Endothelial cell (in vitro differentiated cells): ENCODE measurements at places on chromosomes 11 and 22.

- H3K4me1 ChIP-seq, result peaks cover 3% of the 10 kb centered on the region
- H3K27me3 ChIP-seq, result peaks cover 17% of the 10 kb centered on the region
- H3K36me3 ChIP-seq, result no peaks in the 10 kb centered on the region
- no peak overlapping the region for H3K4me3 ChIP-seq
- H3K27ac ChIP-seq, result no peak overlapping the region
These were observed 3.3 kb downstream of the IL17REL start for GRCh38 chr22:50009251-50009650.

- H3K27ac ChIP-seq, result no peak overlapping the region
- no peaks in the 10 kb centered on the region for H3K36me3 ChIP-seq
- no peak for DNase-seq
- no peaks in the 10 kb centered on the region for H3K4me1 ChIP-seq
These were observed 920.1 kb downstream of the BRD1 start for GRCh38 chr22:48907591-48907990.

DNA sequence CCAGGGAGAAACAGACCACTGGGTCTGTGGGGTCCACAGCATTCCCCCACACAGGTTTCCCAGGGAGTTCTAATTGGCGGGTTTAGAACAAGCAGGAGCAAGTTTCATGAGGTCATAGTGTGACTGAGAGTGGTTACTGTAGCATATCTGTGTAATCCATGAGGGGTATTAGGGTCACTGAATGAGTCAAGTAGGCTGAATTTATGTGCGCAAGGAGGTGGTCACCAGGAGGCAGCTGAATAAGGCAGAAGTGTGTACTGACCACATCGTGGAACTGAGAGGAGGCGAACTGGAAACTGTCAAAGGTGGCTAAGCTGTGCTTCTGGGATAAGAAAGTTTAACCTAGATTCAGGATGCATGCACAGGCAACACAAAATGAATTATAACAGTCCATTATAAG lies 876.0 kb downstream of the METTL15 start:
- H3K4me1 ChIP-seq, result peaks cover 7% of the 10 kb centered on the region
- DNase-seq, result no peak
- H3K27ac ChIP-seq, result no peak overlapping the region
- no peak overlapping the region for H3K4me3 ChIP-seq
- no peaks in the 10 kb centered on the region for H3K27me3 ChIP-seq

- peaks cover 19% of the 10 kb centered on the region for H3K4me1 ChIP-seq
- H3K27ac ChIP-seq, result no peak overlapping the region
- H3K27me3 ChIP-seq, result peaks cover 34% of the 10 kb centered on the region
- H3K36me3 ChIP-seq, result peaks cover 15% of the 10 kb centered on the region
- DNase-seq, result peak; percentile 80
- no peak overlapping the region for H3K4me3 ChIP-seq
These were observed 5.9 kb downstream of the PHOX2A start for GRCh38 chr11:72238040-72238450.

GRCh38 chr22:50696799-50697561 lies 24.4 kb downstream of the SHANK3 start:
- peak overlapping the region; percentile 69 for H3K4me3 ChIP-seq
- peaks cover 61% of the 10 kb centered on the region for H3K4me1 ChIP-seq
- H3K36me3 ChIP-seq, result peaks cover 77% of the 10 kb centered on the region
- no peak for DNase-seq
- H3K27me3 ChIP-seq, result peaks cover 58% of the 10 kb centered on the region

GRCh38 chr22:39214383-39215069 lies 30.3 kb downstream of the PDGFB start:
- H3K4me3 ChIP-seq, result no peak overlapping the region
- peak overlapping the region; percentile 76 for H3K27ac ChIP-seq
- peaks cover 16% of the 10 kb centered on the region for H3K4me1 ChIP-seq

GRCh38 chr22:19291580-19292457 lies at the start of gene CLTCL1:
TSS of gene CLTCL1 (minus strand) at chr22:19291719. CDS start at chr22:19291641, 78 bp downstream.
- no peak within 1 kb of the TSS for H3K27ac ChIP-seq
- no peaks in the 10 kb centered on the region for H3K36me3 ChIP-seq
- peak within 1 kb of the TSS; percentile 94 for H3K4me3 ChIP-seq
- H3K27me3 ChIP-seq, result peaks cover 6% of the 10 kb centered on the region

DNA sequence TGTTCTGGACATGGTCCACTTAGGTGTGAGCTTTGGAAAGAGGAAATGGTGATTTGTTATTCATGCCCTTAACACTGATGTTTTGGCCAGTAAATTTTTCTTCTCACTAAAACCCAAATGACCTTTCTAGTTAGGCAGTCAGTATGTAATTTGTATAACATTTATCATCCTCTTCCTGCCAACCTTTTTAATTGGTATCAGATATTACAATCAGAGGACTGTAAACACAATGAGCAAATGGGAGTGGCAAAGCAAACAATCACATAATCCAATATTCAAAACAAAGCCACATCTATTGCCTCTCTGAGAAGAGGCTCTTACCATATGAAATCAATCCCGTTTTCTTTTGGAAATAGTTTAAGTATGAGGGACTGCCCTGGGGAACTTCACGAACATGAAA lies 49.1 kb downstream of the BBOX1 start:
- peaks cover 6% of the 10 kb centered on the region for H3K36me3 ChIP-seq
- H3K27ac ChIP-seq, result no peak overlapping the region
- DNase-seq, result no peak

- no peaks in the 10 kb centered on the region for H3K4me1 ChIP-seq
- DNase-seq, result no peak
- H3K27ac ChIP-seq, result no peak overlapping the region
- no peak overlapping the region for H3K4me3 ChIP-seq
These were observed 2.9 kb downstream of the PANX2 start for GRCh38 chr22:50173311-50173982.

DNA sequence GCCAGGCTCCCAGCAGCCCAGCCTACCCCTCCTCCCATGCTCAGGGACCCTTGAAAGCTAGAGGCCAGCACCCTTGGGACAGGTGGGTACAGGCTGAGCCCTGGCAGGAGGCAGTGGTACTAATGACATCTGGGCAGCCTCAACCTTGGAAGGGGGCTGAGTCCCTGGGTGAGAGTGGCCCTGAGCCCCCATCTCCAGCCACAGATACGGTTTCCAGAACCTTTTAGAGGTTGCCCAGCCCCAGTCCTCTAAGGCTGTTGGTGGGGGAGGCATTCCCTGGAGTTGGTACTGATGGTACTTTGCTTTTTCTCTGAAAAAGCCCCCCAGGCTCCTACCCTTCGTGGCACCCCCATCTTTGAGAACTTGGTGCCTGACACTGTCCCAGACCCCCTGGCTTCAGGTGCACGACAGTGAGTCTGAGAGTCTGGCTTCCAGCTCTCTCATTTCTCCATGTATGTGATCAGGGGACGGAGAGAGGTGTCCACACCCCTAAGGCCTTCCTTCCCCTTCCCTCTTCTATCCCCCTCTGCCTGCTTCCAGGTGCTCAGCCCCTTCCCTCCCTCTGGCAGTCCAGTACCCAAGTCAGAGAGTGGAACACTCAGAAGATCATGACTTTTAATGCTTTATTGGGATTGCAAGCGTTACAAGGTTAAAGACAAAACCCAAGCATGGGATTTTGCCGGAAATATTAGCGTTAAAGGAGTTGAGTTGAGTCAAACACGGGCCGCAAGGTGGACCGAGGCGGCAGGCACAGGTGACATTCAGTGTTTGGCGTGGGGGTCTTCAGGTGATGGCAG lies 10.5 kb downstream of the IGF2 start:
- no peaks in the 10 kb centered on the region for H3K4me1 ChIP-seq
- peaks cover 16% of the 10 kb centered on the region for H3K27me3 ChIP-seq
- H3K36me3 ChIP-seq, result peaks cover 5% of the 10 kb centered on the region
- no peak overlapping the region for H3K4me3 ChIP-seq
- peak overlapping the region; percentile 14 for H3K27ac ChIP-seq

GRCh38 chr22:36925388-36926290 lies 12.2 kb downstream of the CSF2RB start:
- peak overlapping the region; percentile 53 for H3K4me3 ChIP-seq
- H3K27ac ChIP-seq, result no peak overlapping the region
- peaks cover 13% of the 10 kb centered on the region for H3K27me3 ChIP-seq
- peaks cover 8% of the 10 kb centered on the region for H3K4me1 ChIP-seq

GRCh38 chr11:87143641-87144040 lies 105.9 kb downstream of the TMEM135 start:
- H3K27me3 ChIP-seq, result no peaks in the 10 kb centered on the region
- H3K4me1 ChIP-seq, result peaks cover 22% of the 10 kb centered on the region
- H3K4me3 ChIP-seq, result no peak overlapping the region
- DNase-seq, result no peak
- H3K27ac ChIP-seq, result no peak overlapping the region
- peaks cover 9% of the 10 kb centered on the region for H3K36me3 ChIP-seq

GRCh38 chr11:57529012-57529411 lies 1.5 kb downstream of the TIMM10 start:
- peaks cover 7% of the 10 kb centered on the region for H3K36me3 ChIP-seq
- peaks cover 5% of the 10 kb centered on the region for H3K27me3 ChIP-seq
- DNase-seq, result no peak
- H3K4me1 ChIP-seq, result peaks cover 16% of the 10 kb centered on the region
- no peak overlapping the region for H3K27ac ChIP-seq

DNA sequence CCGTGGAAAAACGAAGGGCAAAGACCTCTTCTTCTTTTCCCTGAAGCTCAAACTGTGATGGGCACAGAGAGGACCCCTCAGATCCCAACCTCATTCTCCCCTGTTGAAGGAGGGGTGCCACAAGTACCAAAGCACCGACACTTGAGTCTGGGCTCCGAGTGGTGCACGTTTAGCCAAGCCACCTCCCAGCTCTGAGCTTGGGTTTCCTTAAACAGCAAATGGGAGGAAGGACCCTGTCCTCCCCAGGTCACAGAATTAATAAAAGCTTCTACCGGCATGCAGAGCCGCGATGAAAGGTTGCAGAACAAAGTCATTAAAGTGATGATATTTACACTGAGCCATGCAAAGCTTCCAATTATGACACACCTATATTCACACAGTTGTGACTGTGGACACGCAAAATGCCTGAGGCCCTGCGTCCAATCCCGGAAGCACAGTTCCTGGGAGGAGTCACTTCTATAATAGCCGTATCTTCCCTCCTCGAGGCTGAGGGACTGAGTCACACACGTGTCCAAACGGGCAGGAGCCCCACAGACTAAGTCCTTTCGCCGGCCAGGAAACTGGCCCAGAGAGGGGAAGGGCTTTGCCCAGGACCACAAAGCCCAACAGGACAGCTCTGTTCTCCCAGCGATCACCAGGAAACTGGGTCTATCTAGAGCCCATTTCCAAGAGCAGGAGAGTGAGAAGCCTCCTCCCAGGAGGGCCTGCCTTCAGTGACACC lies 922 bp upstream of the CSNK1E start:
- peaks cover 33% of the 10 kb centered on the region for H3K4me1 ChIP-seq
- H3K27me3 ChIP-seq, result peaks cover 24% of the 10 kb centered on the region
- H3K36me3 ChIP-seq, result peaks cover 3% of the 10 kb centered on the region
- H3K4me3 ChIP-seq, result peak overlapping the region; percentile 89

DNA sequence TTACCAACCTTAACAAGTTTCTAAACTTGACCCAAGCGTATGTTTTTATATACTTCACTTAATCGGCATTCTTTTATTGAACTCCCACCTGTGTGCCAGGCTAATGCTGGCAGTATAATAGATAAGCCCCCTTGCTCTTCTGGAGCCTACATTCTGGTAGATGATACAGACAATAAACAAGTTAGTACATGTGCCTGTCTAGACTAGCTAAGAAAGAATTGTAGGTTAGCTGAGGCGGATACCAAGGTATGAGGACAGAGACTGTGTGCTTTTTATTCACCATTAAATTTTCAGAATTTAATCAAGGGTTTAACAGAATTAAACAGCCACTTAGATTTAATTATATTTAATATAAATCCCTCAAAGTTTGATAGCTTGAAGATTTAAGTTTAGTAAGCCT lies 45.7 kb downstream of the TTC17 start:
- H3K4me3 ChIP-seq, result no peak overlapping the region
- H3K27ac ChIP-seq, result no peak overlapping the region
- no peaks in the 10 kb centered on the region for H3K4me1 ChIP-seq
- DNase-seq, result no peak
- peaks cover 21% of the 10 kb centered on the region for H3K36me3 ChIP-seq

- no peaks in the 10 kb centered on the region for H3K36me3 ChIP-seq
- peaks cover 13% of the 10 kb centered on the region for H3K4me1 ChIP-seq
These were observed 282.3 kb downstream of the KIRREL3 start for GRCh38 chr11:126718276-126718675.

GRCh38 chr11:120233207-120233803 lies 6.6 kb upstream of the POU2F3 start:
- H3K4me3 ChIP-seq, result no peak overlapping the region
- H3K36me3 ChIP-seq, result peaks cover 2% of the 10 kb centered on the region
- H3K4me1 ChIP-seq, result peaks cover 21% of the 10 kb centered on the region
- peaks cover 4% of the 10 kb centered on the region for H3K27me3 ChIP-seq
- H3K27ac ChIP-seq, result no peak overlapping the region
- DNase-seq, result no peak

- no peak for DNase-seq
- no peaks in the 10 kb centered on the region for H3K4me1 ChIP-seq
- no peak overlapping the region for H3K27ac ChIP-seq
- no peak overlapping the region for H3K4me3 ChIP-seq
These were observed 132.3 kb upstream of the ZBED5 start for GRCh38 chr11:10990160-10990559.

- no peak overlapping the region for H3K27ac ChIP-seq
- peaks cover 2% of the 10 kb centered on the region for H3K4me1 ChIP-seq
- no peaks in the 10 kb centered on the region for H3K36me3 ChIP-seq
- no peaks in the 10 kb centered on the region for H3K27me3 ChIP-seq
These were observed 264.0 kb downstream of the ETS1 start for GRCh38 chr11:128323381-128323780.

GRCh38 chr11:109971184-109971523 lies 122.0 kb upstream of the ZC3H12C start:
- peaks cover 2% of the 10 kb centered on the region for H3K27me3 ChIP-seq
- peak overlapping the region; percentile 68 for H3K27ac ChIP-seq
- no peak for DNase-seq
- H3K36me3 ChIP-seq, result no peaks in the 10 kb centered on the region
- peaks cover 14% of the 10 kb centered on the region for H3K4me1 ChIP-seq

- H3K4me3 ChIP-seq, result no peak overlapping the region
- H3K27ac ChIP-seq, result no peak overlapping the region
- no peaks in the 10 kb centered on the region for H3K4me1 ChIP-seq
- no peak for DNase-seq
- H3K27me3 ChIP-seq, result peaks cover 8% of the 10 kb centered on the region
These were observed 508.1 kb downstream of the TBC1D22A start for GRCh38 chr22:47270463-47271135.

- no peaks in the 10 kb centered on the region for H3K36me3 ChIP-seq
- no peak overlapping the region for H3K27ac ChIP-seq
- no peaks in the 10 kb centered on the region for H3K27me3 ChIP-seq
- no peak for DNase-seq
- no peaks in the 10 kb centered on the region for H3K4me1 ChIP-seq
These were observed 927.3 kb upstream of the RAG2 start for GRCh38 chr11:37525336-37525735.

DNA sequence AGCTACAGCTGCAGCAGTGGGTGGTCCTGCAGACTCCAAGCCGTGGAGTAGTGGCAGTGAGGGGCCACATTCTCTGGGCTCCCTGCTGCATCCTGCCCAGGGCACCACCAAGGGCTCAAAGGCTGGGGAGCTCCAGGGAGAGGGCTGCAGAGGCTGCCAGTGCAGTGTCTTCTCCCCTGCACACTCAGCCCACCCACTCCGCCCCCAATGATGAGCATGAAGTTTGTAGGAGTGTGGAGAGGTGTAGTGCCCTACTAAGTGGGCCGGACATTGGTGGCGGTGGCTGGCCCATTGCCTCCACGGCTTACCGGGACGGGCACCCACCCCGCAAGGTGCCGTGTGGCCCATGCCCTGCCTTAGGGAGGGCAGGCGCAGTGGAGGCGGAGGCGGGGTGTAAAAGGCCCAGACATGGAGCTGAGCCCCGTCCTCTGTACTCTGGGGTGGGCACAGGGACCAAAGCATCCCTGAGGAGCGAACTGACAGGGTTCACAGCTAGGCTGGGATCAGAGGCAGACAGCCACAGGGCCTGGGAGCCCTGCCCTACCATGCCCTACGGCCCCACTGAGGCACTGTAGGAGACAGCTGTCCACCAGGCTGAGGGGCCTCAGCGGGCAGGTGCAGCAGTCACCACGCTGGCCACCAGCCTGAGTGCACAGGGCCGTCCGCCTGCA lies 18.9 kb downstream of the ARVCF start:
- no peak overlapping the region for H3K4me3 ChIP-seq
- H3K36me3 ChIP-seq, result peaks cover 4% of the 10 kb centered on the region
- no peak overlapping the region for H3K27ac ChIP-seq
- peaks cover 11% of the 10 kb centered on the region for H3K4me1 ChIP-seq
- peaks cover 14% of the 10 kb centered on the region for H3K27me3 ChIP-seq
- no peak for DNase-seq
